Activated naive CD8-positive, alpha-beta T cell treated with anti-CD3 and anti-CD28 coated beads, Interleukin-2, amount 10 ng/mL, durations not matched to agents 7 days and 5 days (primary cell): ENCODE measurements at places on chromosomes 12 and 14.

GRCh38 chr12:121894633-121895032 lies 6.0 kb downstream of the PSMD9 start:
- H3K27me3 ChIP-seq, result no peaks in the 10 kb centered on the region
- no peak overlapping the region for H3K4me3 ChIP-seq
- H3K27ac ChIP-seq, result peak overlapping the region; percentile 74
- no peak for DNase-seq
- H3K4me1 ChIP-seq, result peaks cover 29% of the 10 kb centered on the region

GRCh38 chr14:103517174-103517566 lies 5.5 kb downstream of the CKB start:
- peaks cover 8% of the 10 kb centered on the region for H3K4me1 ChIP-seq
- no peak overlapping the region for H3K27ac ChIP-seq
- H3K4me3 ChIP-seq, result no peak overlapping the region
- DNase-seq, result no peak
- H3K36me3 ChIP-seq, result no peaks in the 10 kb centered on the region
- H3K27me3 ChIP-seq, result no peaks in the 10 kb centered on the region

DNA sequence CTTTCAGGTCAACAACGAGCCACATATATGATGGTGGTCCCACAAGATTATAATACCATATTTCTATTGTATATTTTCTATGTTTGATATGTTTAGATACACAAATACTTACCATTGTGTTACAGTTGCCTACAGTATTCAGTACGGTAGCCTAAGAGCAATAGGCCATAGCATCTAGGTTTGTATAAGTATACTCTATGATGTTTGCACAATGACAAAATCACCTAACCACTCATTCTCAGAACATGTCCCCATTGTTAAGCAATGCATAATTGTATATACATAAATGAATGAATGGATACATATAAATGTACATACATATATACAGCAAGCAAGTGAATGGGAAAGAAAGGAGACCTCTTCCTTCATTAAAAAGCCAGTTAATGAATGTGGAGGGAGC lies 23.8 kb downstream of the TMTC1 start:
- H3K27me3 ChIP-seq, result no peaks in the 10 kb centered on the region
- no peak overlapping the region for H3K4me3 ChIP-seq
- H3K36me3 ChIP-seq, result no peaks in the 10 kb centered on the region

- H3K4me3 ChIP-seq, result no peak overlapping the region
- H3K27ac ChIP-seq, result no peak overlapping the region
- DNase-seq, result no peak
Measured at GRCh38 chr14:102493096-102493495, 16.5 kb downstream of the ANKRD9 start.

DNA sequence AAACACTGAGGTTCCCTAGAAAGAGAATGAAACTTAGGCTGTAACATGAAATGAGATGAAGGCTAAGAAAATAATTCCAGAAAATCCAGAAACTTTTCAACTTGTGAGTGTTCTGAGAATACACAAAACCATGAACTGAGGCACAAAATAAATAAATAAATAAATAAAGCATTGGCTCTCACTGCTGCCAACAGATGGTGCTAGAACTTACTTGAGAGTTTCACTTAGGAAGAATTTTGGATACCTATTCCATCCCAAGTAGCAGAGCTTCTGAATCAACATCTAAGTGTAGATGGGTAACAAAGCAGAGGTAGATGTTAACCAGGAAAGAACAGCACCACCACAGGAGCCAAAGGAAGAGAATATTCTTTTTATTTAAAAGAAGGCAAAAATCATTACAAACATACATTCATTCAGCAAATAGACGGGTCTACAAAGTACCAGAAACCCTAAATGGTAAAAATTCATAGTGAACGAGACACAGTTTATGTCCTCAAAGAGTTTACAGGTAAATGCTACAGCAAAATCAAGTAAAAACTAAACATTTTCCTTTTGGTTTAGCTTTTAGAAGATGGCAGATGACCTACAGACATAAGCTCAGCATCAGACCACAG lies 16.7 kb downstream of the EPS8 start:
- H3K36me3 ChIP-seq, result no peaks in the 10 kb centered on the region
- no peak for DNase-seq
- peaks cover 2% of the 10 kb centered on the region for H3K4me1 ChIP-seq
- H3K27me3 ChIP-seq, result peaks cover 26% of the 10 kb centered on the region
- no peak overlapping the region for H3K4me3 ChIP-seq

DNA sequence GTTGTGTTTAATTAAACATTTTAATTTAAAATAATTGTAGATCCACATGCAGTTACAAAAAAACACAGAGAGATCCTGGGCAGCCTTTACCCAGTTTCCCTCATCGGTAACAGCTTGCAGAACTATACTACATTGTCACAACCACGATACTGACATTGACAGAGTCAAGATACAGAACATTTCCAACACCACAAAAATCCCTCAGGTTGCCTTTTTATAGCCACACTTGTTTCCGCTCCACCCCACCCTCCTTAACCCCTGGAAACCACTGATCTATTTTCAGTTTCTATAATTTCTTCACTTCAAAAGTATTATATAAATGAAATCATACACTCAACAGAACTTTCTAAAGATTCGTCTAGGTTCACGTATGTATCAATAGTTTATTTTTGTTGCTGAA lies 458.8 kb upstream of the SOX5 start:
- H3K4me3 ChIP-seq, result no peak overlapping the region
- no peak for DNase-seq
- H3K36me3 ChIP-seq, result no peaks in the 10 kb centered on the region
- peaks cover 3% of the 10 kb centered on the region for H3K4me1 ChIP-seq
- peaks cover 3% of the 10 kb centered on the region for H3K27me3 ChIP-seq

GRCh38 chr12:117980616-117981015 lies 11.8 kb upstream of the KSR2 start:
- no peaks in the 10 kb centered on the region for H3K4me1 ChIP-seq
- no peak overlapping the region for H3K4me3 ChIP-seq
- no peaks in the 10 kb centered on the region for H3K36me3 ChIP-seq

DNA sequence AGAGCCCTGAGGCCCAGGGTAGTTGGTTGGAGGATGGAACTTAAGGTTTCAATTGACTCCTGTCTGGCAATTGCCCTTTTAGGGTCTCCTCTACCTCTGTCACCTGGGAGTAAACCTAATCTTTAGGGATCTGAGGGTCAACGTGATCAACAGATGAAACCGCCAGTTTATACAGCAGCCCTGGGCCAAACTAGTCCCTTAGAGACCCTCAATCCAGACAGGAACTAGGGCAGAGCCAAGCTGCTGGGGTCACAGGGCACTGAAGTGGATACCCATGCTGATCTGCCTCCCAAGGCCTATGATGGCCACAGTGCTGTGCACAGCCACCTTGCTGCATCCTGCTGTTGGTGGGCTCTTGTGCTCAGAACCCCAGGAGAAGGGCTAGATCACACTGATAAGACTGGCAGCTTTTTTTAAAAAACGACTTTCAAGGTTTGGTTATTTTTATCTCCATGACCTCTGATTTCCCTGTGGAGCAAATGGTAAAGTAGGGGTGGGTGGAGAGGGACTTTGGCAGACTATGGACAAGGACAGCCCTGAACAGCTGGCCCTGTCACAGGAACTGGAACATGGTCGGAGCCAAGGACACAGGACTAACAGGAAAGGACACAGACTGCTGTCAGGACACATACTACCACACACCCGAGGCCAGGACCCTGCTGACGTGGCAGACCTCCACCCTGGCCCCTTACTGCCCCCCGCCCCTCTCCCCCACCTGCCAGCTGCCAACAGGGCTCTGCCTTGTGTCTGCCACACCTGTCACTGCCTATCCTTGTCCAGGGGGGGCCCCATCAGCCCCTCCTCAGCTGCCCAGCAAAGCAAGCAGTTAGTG lies 474 bp downstream of the FITM1 start:
- H3K4me3 ChIP-seq, result no peak overlapping the region
- H3K36me3 ChIP-seq, result peaks cover 8% of the 10 kb centered on the region

- H3K36me3 ChIP-seq, result no peaks in the 10 kb centered on the region
- H3K27me3 ChIP-seq, result peaks cover 10% of the 10 kb centered on the region
- no peak for DNase-seq
- no peak overlapping the region for H3K4me3 ChIP-seq
- no peaks in the 10 kb centered on the region for H3K4me1 ChIP-seq
Measured at GRCh38 chr12:69701826-69702225, 2.7 kb upstream of the BEST3 start.

DNA sequence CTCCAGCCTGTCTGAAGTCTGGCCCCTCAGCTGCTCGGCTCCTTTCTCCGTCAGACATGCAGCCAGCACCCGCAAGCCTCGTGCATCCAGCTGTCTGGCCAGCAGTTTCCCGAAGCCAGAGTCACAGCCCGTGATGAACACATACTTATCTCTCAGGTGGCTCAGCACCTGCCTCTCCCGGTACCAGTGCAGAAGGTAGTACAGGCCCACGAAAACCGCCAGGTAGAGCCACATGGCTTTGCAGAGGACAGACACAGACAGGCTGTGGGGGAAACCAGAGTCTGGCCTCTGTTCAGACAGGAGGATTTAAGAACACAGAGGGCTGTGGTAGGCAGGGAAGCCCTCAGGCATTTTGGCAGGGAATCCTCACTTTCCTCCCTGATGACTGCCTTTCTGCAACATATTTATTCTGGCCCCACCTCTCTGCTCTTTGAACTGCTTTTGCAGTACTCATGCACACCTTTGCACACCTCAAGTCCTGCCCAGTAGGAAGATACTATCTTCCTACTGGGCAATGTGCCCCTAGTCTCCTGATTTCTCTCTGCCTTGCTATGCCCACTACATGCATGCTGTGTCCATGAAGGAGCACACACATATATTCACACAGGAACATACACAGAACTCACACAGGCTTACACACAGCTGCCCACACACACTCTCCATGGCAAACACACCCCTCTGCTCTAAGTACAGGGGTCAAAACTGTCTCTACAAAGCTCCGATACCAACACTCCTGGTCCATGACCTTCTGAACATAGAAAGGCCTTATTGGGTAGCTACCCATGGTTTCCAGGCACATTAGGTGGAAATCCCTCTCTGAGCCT lies at the start of gene RDH16:
Gene RDH16, minus strand, starts transcription at position 380 of the 824 bp plus-strand sequence. Its CDS starts 146 bp downstream, at position 234.
- no peak within 1 kb of the TSS for H3K27ac ChIP-seq
- H3K27me3 ChIP-seq, result peaks cover 5% of the 10 kb centered on the region
- H3K4me3 ChIP-seq, result no peak within 1 kb of the TSS
- DNase-seq, result no peak

DNA sequence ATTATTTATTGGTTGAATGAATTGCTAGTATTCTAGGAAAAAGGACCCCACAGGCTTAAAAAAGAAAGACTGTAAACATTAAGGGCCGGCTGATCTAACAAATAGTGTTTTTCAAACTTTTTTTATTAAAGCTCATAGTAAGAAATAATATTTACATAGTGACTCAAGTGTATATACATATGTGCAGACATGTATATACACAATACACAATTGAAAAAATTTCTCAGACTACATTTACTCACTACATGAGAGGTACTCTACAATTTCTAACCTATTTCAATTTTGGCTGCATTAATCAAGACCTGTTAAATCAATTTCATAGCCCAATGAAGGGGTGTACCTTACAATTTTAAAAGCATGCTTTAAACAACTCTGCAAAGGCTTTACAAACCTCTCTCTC lies 17.5 kb downstream of the KCNH5 start:
- no peak overlapping the region for H3K27ac ChIP-seq
- no peaks in the 10 kb centered on the region for H3K36me3 ChIP-seq
- H3K4me3 ChIP-seq, result no peak overlapping the region
- DNase-seq, result no peak
- peaks cover 4% of the 10 kb centered on the region for H3K27me3 ChIP-seq

GRCh38 chr14:47675466-47676314 lies at the start of gene MDGA2:
Gene MDGA2 (minus strand): TSS chr14:47675605.
- H3K36me3 ChIP-seq, result peaks cover 1% of the 10 kb centered on the region
- peak within 1 kb of the TSS; percentile 48 for H3K4me3 ChIP-seq
- no peak within 1 kb of the TSS for H3K27ac ChIP-seq
- H3K4me1 ChIP-seq, result peaks cover 3% of the 10 kb centered on the region

DNA sequence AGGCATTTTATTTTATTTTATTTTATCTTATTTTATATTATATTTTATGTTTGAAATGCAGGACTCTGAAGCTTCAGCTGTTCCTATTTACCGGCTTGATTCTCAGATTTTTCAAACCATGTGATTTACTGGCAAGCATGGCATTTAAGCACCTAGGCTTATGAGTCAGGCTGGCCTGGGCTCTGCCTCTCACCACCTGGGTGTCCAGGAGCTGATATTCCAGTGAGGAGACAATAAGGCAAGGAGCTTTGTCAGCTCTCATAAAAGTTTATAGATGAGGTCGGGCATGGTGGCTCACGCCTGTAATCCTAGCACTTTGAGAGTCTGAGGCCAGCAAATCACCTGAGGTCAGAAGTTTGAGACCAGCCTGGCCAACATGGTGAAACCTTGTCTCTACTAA lies 2.1 kb downstream of the DAO start:
- no peak for DNase-seq
- H3K27me3 ChIP-seq, result peaks cover 10% of the 10 kb centered on the region

- no peak overlapping the region for H3K27ac ChIP-seq
- H3K36me3 ChIP-seq, result no peaks in the 10 kb centered on the region
- no peak overlapping the region for H3K4me3 ChIP-seq
Measured at GRCh38 chr14:66389481-66389880, 96.7 kb upstream of the CCDC196 start.

DNA sequence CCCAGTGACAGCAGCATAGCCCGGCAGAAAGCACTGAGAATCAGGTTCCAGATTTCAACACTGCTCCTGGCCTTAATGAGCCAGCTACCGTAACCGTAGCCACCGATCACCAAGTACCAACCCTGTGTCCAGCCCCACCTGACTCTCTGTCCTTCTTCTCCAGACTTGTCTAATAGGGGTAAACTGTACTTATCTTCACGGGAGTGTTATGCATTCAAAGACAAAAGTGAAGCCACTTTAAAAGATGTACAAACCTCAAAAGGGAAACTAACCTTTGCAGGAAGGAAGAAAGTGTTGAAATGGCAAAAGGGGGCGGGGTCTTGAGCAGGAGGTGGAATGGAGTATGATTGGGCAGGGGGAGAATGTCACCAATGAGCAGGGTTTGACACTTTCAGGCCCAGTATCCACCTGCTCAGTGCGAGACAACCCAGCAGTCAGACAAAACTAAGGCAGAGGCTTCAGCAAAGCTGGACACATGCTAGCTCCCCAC lies 226.1 kb downstream of the CHST11 start:
- peaks cover 71% of the 10 kb centered on the region for H3K4me1 ChIP-seq
- H3K36me3 ChIP-seq, result peaks cover 15% of the 10 kb centered on the region
- no peaks in the 10 kb centered on the region for H3K27me3 ChIP-seq
- H3K4me3 ChIP-seq, result peak overlapping the region; percentile 73
